ENCODE measurements at places on chromosomes 1 and 21.

- DNase-seq: no peak
Observed at GRCh38 chr1:14626869-14627607, 28.6 kb downstream of the KAZN start.

- no peak for DNase-seq
Observed at GRCh38 chr1:190250368-190250767, 227.3 kb downstream of the BRINP3 start.

DNA sequence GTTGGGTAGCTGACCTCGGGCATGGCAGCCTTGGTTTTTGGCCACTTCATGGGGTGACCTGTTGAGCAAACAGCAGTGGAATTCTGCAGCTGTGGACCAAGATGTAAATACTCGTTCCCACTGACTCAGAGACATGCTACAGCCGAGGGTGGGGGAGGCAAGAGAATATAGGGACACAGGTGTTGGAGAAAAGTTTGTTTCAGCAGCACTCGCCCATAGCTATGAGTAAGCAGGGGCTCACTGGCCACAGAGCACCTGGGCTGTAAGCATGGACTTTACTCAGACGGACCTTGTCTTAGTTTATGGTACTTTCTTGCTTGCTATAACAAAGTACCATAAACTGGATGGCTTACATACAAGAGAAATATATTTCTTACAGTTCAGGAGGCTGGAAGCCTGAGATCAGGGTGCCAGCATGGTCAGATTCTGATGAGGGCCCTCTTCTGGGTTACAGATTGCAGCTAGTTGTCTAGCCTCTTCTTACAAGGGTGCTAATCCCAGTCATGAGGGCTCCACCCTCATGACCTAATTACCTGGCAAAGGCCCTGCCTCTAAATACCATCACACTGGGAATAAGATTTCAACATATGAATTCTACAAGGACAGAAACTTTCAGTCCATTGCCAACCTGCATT lies 437.2 kb upstream of the DAB1 start:
- DNase-seq: no peak

DNA sequence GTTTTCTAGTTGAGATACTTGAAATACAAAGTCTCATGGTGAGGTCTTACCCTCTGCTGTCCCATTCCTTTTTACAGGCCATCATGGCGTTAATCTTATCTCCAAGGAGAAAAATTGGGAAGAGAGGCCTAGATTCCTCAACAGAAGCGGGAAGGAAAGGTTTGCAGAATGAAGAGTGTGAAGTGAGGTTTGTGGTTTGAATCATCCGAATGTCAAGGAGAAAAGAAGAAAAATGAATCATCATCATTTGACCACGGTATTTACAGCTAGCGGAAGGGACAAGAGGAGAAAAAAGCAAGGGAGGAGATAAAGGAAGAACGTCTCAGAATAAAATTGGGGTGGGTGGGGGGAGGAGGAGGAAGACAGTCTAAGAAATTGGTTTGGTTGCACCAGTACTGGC lies 935 bp upstream of the COG2 start:
- DNase-seq: no peak

- peak; percentile 69 for DNase-seq
Observed at GRCh38 chr21:44293551-44294231, 6.2 kb upstream of the PFKL start.

- no peak for DNase-seq
Observed at GRCh38 chr1:228933753-228934152, 198.5 kb downstream of the RHOU start.

DNA sequence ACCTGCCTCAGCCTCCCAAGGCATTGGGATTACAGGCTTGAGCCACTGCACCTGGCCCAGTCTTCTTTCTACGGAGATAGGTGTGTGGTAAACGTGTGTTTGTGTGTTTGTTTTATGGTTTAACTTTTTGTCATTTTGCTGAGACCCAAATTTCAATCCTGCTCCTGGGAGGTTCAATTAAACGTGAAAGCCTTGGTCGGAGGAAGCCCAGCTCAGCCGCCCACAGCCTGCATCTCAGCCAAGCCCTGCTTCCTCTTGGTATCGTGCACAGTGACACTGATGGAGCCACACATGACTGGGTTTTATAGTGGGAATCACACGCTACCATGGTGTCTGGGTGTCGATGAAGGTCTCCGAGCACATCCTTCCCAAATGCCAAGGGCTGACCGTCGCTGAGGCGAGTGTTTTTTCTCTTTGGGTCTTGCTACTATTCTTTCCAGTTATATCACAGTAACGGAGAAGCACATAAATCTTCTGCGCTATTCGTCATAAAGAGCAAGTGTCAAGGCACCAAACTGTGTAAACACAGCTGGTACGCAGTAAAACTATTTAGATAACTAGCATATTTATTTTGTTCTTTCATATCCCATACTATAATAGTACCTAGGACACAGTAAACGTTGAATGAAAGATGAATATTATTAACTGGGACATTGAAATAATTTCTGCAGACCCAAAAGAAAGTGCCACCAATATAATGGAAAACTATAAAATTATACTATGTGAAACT lies 39.3 kb downstream of the HLCS start:
- no peak for DNase-seq

- DNase-seq: no peak
Observed at GRCh38 chr1:225933072-225933471, 7.9 kb downstream of the LEFTY2 start.

GRCh38 chr1:170483051-170483450 lies 48.9 kb upstream of the GORAB start:
- no peak for DNase-seq

- DNase-seq: no peak
Observed at GRCh38 chr1:4169991-4170390, 269.9 kb upstream of the C1orf174 start.

DNA sequence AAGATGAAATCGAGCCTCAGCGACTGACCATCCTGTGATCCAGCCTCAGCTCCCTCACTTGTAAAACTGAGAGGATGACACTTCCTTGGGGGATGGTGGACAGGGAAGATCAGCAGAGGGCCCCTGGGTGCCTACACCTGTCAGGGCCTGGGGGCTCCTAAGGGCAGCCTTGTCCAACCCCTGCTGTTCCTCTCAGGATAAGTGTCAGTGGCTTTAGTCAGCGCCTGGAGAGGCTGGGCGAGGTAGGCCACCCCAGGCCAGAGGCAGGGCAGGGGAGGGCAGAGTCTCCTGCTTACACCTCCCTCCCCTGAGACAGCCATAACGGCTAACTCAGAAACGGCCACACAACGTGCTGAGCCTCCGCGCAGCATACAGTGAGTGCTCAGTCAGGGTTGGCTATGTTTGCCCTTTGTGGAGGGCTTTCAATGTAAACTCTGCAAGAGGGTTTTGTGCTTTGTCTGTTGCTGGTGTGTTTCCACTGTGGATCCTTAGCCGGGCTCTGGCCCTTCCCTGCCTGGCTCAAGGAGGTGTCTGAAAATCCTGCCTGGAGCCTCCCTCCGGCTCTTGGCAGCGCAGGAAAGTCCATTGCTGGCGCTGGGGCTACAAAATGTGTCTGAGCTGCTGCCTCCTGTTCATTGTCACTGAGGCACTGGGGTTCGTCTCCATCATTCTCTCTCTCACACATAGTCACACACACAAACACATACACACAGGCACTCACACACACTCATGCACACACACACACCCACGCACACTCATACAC lies 588.4 kb downstream of the PTPRU start:
- DNase-seq: no peak

GRCh38 chr1:76284842-76285241 lies 210.3 kb downstream of the ST6GALNAC3 start:
- DNase-seq: no peak

DNA sequence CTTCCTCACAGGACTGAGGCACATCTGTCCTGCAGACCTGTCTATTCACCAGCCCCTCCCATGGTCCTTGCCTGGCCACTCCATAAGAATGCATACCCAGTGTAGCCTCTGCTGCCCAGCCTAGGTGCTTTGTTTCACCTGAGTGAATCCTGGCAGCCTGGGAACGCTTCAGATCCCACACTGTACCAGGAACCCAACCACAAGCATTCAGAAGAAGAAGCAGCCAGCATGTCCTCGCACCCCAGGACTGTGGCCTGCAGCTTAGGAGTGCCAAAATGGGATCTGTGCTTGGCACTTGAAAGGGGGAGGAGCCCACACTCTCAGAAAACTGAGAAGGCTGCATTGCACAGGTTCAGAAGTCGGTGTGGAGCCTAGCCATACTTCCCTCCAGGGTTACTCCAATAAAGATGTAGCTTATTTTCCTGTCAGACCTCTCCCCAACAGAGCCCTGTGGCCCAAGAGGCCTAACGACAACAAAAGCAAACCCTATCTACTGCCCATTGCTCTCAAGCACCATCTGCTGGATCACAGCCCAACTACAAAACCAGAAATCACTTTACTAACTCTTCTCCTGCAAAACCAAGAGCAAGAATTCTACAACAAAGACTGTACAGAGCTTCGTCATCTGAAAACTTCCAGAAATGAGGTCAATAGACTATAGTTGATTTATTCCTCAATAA lies 923.1 kb upstream of the NEGR1 start:
- DNase-seq: no peak

DNA sequence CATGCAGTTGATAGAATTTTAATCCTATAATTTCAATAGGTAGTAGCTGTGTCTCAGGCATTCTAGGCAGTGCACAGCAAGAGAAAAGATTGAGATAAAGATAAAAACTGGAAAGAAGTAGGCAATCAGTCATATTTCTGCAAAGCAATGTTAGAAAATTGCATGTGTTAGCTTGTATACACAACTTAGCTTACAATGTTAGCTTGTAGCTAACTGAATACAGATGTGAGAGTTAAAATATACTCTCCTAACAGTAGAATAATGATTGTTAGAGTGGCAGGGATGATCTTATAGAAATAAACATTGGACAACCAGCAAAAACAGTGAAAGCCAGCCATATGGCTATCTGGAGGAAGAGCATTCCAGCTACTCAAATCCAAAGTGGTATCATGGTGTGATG lies 29.0 kb downstream of the PTPRC start:
- DNase-seq: no peak
